ENCODE measurements at places on chromosomes 11 and 22.

DNA sequence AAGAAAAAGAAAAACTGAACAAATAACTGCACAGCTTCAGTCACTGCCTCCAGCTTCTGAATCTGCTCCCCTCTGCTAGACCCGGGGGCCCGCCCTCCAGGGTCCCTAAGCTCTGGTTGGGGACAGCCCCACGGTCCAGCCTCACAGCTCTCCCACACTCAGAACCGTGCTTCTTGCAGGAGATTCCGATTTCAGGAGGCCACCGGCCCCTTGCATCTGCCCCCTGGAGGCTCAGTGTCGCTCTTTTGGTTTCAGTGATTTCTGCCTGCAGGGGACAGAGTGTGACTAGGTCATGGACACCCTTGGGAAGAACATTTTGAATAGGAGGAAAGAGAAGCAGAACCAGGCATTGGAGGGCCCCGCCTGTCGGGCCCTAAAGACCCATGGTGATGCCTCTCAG lies 23.1 kb upstream of the RPS3 start:
- no peak for DNase-seq

DNA sequence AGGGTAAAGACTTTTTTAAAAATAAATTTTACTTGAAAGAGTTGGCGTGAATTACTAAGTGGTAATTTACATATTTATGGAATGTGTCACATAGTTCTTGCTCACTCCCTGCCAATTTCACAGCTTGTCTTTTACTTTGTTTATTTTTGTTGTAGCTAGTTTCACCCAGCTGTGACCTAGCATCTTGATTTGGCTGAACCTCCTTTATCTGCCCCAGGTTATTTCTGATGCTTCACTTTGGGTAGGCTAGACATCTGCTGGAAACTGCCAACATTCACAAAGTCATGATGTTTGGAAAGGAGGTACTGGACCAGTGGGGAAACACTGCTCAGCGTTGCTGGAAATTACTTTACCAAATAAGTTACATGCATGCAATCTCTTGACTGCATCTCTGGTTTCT lies 1676.0 kb upstream of the RAG2 start:
- DNase-seq = no peak

- DNase-seq = no peak
These were observed 79.2 kb downstream of the WNT7B start for GRCh38 chr22:45897736-45898135.

- no peak for DNase-seq
These were observed 118.0 kb downstream of the RASSF10 start for GRCh38 chr11:13127161-13127560.

- no peak for DNase-seq
These were observed 120.2 kb upstream of the ALX4 start for GRCh38 chr11:44430140-44430539.

GRCh38 chr11:2136209-2136951 lies 2.8 kb downstream of the IGF2 start:
- DNase-seq = no peak

GRCh38 chr11:32779136-32779535 lies 15.3 kb downstream of the CCDC73 start:
- no peak for DNase-seq

DNA sequence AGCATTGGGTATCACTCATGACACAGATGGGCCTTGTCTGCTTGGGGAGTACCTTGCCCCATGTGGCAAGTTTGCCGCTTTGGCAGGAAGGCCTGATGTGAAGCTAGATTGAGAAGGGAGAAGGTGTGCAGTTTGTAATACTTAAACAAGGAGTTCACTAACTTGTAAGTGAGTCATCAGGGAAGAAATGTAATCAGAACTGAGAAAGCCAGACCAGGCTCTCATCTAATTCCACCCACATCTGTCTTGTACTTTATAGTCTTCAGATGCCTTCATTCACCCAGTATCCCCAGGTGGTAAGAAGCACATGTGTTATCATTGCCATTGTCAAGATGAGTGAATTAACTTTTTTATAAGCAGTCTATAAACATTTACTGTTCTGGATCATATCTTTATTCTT lies 116.0 kb upstream of the DDI1 start:
- DNase-seq = no peak

GRCh38 chr11:109788948-109789490 lies 304.2 kb upstream of the ZC3H12C start:
- no peak for DNase-seq

- DNase-seq = no peak
These were observed 727 bp upstream of the SCARF2 start for GRCh38 chr22:20438427-20438677.

DNA sequence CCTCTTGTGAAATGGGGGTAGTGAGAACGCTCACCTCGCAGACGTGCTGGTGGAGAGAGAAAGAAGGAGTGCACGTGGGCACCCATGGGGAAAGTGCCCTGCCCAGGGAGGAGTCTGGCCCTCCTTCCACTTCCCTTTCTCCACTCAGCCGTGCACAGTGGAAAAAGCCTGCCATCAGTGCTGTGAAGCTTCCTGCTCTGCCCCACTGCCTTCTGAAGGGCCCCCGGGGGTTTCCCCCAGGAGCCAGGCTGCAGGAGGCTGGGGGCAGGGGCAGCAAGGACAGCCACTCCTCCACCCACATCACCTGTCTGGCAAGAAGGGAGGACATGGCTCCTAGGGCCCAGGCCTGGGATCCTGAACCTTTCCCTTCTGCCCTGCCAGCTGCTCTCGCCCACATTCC lies 7.6 kb downstream of the TP53I11 start:
- no peak for DNase-seq

GRCh38 chr11:29217901-29218300 lies 798.9 kb downstream of the KCNA4 start:
- no peak for DNase-seq

DNA sequence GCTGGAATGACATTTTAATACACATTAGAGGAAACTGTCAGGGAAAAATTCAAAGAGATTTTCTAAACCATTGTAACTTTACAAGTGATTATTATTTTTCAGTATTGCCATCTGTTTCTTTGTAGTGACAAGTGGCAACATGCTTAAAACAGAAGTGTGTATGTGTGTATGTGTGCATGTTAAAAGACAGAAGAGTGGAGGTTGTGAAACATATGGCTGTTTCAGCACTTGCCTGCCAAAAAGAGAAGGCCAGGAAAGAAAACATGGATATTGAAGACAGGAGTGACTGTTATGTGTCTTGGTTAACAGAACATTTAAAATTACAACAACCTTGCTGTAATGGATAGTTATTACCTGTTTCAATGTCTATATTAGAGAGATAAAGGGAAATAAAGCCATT lies 24.3 kb upstream of the VWA5A start:
- no peak for DNase-seq

DNA sequence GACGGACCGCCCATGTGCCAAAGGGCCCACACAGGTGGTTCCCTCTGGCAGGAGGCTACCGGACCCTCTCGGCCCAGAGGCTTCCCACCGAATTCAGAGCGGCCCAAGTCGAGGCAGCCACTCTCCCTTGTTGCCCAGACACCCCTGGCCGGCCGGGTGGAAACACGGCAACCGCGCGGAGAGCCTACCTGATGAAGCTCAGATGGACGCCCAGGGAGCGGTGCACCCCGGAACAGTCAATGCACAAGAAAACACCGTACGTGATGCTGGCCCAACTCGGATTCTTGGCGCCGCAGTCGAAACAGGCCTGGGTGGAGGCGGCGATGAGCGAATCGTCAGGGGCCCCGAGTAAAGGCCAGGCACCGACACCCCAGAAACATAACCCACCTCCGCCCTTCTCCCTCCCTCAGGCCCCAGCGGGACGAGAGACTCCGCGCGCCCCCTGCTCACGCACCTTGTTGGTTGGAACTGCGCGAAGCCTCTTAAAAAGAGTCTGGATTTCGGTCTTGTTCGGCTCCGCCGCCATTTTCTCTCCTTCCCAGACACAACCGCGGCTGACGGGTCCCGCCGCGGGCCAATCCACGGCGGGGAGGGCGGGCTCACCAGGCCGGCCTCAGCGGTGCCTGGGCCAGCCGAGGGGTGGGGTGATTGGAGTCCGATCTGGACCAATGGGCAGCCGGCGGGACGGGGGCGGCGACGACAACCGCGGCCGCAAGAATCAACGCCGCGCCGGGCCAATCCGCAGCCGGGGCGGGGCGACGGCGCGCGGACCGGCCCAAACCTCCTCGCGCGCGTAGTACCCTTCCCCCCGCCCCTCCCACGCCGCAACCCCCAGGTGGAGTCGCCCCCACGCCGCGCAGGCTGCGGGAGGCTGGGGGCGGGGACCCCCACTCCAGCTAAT lies at the start of gene ARFGAP2:
Gene ARFGAP2, minus strand, starts transcription at position 552 of the 901 bp plus-strand sequence. Its CDS starts 26 bp downstream, at position 526.
- peak; percentile 85 for DNase-seq

GRCh38 chr22:32777987-32778386 lies 23.5 kb upstream of the TIMP3 start:
- DNase-seq = no peak

- DNase-seq = no peak
These were observed 79.1 kb downstream of the EMSY start for GRCh38 chr11:76523786-76524436.

GRCh38 chr11:35090125-35090524 lies 48.8 kb upstream of the CD44 start:
- DNase-seq = no peak

DNA sequence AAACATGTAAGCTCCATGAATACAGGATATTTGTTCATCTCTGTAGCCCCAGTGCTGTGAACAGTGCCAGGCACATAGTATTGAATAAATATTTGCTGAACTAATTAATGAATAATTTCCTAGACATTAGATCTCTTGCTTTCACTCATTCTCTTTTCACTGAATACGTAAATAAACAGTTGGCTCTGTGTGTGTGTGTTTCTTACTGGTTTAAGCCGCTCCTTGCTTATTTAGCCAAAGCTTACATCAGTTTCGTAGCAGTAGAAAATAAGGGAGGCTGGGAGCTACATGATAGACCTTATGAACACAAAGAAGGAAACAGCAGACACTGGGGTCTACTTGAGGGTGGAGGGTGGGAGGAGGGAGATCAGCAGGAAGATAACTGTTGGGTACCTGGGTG lies 17.2 kb downstream of the KREMEN1 start:
- no peak for DNase-seq

DNA sequence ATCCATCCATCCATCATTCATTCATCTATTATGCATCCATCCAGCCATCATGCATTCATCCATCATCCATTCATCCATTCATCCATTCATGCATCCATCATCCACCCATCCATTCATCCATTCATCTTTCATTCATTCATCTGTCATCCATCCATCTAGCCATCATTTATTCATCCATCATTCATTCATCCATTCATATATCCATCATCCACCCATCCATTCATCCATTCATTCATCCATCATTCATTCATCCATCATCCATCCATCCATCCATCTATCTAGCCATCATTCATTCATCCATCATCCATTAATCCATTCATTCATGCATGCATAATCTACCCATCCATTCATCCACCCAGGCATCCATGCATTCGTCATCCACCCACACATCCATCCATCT lies 1450.3 kb downstream of the TBC1D22A start:
- DNase-seq = no peak

DNA sequence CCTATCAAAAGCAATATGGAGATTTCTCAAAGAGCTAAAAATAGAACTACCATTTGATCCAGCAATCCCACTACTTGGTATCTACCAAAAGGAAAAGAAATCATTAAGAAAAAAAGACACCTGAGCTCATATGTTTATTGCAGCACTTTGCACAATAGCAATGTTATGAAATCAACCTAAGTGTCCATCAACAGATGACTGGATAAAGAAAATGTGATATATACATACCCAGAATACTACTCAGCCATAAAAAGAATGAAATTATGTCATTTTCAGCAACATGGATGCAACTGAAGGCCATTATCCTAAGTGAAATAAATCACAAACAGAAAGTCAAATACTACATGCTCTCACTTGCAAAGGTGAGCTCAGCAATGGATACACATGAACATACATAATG lies 1565.5 kb upstream of the RAG2 start:
- no peak for DNase-seq

- DNase-seq = no peak
These were observed 11.9 kb upstream of the PRG2 start for GRCh38 chr11:57402188-57403002.

DNA sequence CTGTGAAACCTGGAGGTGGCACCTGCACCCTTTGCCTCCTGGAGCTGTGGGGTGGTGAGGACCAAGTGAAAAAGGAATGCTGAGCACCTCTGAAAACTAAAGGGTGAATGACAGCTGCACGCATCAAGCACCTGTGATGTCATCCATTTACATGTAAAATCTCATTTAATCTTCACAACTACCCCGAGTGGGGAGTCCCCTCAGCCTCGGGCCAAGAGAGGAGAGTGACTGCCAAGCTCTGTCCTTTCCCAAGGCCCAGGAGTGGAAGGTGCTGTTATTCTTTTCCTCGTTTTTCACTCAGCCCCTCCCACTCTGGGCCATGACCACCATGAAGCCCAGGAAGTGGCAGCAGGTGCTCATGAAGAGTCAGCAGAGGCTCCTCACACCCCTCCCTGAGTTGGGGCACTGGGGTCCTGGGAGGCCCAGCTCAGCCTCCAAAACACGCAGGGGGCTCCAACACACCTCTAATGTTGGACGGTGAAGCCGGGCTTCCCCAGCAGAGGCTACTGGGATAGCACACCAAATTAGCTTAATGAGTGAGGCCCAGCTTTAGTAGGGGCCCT lies 35.7 kb downstream of the NECTIN1 start:
- no peak for DNase-seq

GRCh38 chr22:20206709-20207215 lies 55.9 kb upstream of the CCDC188 start:
- no peak for DNase-seq

DNA sequence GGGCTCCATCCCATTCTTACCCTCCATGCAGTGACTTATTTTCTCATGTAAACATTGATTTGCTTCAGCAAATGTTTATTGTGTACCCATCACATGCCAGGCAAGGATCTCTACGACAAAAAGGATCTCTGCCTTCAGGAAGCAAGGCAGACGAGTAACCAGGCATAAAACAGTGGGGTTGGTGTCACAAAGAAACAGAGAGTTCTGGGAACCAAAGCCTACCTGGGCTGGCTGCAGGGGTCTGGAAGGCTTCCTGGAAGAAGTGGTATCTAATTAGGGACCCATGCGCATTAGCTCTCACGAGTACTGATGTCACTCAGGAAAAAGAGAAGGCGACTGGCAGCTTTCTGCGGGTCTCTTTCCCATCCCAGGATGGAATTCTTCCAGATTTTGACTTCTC lies 44.5 kb downstream of the KIAA1671 start:
- DNase-seq = no peak

GRCh38 chr11:78432956-78433355 lies 15.3 kb upstream of the GAB2 start:
- no peak for DNase-seq

DNA sequence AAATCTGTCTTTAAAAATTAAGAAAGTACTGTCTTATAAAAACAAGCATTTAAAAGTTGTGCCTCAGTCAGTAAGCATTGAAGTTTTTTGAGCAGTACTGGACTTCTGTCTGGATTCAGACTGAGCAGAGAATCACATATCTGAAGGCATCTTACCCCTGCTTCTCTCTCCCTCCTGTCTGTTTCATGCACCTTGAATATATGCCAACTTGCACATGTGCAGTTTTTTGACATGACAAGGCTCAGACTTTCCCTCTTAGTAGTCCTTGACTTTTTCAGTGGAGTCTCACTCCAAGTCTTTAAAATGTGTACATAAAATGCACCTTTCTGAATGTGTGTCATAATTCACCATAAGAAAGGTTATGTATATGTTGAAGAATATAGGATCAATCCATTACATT lies 19.8 kb downstream of the SPECC1L start:
- no peak for DNase-seq

- no peak for DNase-seq
These were observed 68.5 kb downstream of the SCUBE1 start for GRCh38 chr22:43274595-43275240.

- no peak for DNase-seq
These were observed 85.2 kb downstream of the CCDC81 start for GRCh38 chr11:86459682-86460460.

GRCh38 chr22:31715147-31715778 lies 34.7 kb downstream of the PRR14L start:
- no peak for DNase-seq
